Uterus (tissue), 4 donors: ENCODE measurements at places on chromosomes 11 and 22. TPM values are rescaled to one million over a fixed set of nuclear protein-coding genes. Genes with fewer than 3 reads are reported as not detected.

DNA sequence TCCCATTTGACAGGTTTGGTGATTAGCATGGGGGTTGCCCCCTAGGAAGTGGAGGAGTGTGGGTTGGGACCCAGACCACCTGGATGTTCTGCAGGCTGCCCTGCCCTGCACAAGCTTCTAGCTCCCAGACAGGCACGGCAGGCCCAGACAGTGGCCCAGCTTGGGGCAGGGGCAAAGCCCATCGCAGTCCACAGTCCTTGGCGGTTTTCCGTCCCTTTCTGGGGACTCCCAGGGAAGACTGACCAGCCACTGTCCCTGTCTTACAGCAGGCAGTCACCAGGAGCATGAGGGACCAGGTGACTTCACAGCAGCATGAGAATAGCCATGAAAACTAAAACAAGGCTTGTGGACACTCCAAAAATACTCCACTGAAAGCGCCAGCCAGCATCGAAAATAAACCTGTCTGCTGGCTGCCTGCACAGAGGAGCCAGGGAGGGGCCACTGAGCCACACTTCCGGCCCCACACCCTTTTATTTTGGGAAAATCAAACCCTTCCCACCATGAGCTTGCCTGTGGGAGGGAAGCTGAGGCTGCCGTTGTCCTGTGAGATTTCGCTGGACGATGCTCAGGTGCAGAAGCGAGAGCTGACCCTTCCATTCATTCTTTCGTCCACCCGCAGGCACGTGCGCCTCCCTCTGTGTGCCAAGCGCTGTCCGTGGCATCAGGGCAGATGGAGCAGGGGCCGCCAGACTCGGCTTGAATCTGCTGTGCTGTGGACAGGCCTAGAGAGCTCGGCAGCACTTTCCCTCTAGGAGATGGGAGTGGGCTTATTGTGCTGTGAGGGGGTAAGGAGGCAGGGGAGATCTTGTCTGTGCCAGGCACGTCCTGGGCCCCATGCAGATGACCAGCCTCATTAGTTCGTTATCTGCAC, 28.0 kb downstream of the FADD start:
- H3K4me3 ChIP-seq = no peak overlapping the region
- no peaks in the 10 kb centered on the region for H3K27me3 ChIP-seq
- DNase-seq = no peak

DNA sequence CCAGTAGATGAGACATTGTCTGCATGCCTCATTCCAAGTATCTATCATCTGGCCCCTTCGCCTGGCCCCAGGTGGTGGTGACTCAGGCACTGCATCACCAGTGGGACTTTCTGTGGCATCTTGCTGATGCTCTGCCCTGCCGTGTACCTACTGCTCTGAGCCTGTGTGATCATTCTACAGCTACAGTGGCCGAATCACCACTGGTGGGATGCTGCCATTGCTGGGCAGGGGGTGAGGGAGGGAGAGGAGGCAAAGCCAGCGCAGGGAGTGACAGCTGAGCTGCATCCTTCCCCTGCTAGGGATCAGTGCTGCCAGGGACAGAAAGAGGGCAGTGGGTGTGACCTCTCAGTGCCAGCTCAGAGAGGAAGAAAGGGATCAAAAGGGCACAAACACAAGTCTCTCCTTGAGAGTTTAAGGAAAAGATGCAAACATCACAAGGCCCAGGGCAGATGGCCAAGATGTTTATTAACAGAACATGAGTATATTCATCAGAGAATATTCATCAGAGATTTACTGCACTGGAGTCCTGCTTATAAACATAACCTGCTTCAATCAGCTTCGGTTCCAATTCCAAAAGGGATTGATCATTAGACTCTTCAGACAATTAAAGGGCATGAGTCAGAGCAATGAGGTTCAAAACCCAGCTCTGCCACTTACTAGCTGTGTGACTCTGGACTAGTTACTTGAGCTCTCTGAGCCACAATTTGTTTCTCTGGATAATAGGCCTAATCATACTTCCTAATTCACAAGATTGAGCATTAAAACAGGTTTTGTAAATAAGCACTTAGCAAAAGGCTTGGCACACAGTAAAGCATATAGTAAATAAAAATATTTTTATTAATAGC, 109.8 kb downstream of the NAT10 start:
- H3K4me1 ChIP-seq = no peaks in the 10 kb centered on the region
- no peaks in the 10 kb centered on the region for H3K36me3 ChIP-seq
- no peak for DNase-seq
- no peak overlapping the region for H3K4me3 ChIP-seq
- H3K27ac ChIP-seq = no peak overlapping the region

DNA sequence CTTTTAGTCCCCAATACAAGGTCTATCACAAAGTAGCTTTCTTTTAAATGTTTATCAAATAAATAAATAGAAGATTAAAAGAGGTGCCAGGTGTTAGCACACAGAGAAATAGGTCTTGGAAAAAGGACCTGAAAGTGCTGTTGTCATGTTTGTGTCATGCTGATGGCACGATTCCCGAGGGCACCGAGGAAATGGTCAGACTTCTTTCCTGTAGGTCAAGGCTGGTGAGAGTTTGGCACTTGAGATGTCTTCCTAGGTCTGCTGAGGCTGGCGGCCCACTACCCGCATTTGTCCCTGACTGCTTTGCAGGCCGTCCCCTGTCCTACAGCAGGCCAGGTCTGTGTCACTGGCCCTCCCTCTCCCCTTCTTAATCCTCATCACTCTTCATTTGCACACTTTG, 112.1 kb downstream of the ATXN10 start:
- no peak overlapping the region for H3K4me3 ChIP-seq
- H3K4me1 ChIP-seq = no peaks in the 10 kb centered on the region
- H3K27me3 ChIP-seq = no peaks in the 10 kb centered on the region
- no peak overlapping the region for H3K27ac ChIP-seq
- H3K36me3 ChIP-seq = no peaks in the 10 kb centered on the region

GRCh38 chr11:22076271-22076930, 116.5 kb upstream of the ANO5 start:
- no peak overlapping the region for H3K4me3 ChIP-seq
- H3K4me1 ChIP-seq = no peaks in the 10 kb centered on the region
- no peaks in the 10 kb centered on the region for H3K36me3 ChIP-seq
- no peak overlapping the region for H3K27ac ChIP-seq

DNA sequence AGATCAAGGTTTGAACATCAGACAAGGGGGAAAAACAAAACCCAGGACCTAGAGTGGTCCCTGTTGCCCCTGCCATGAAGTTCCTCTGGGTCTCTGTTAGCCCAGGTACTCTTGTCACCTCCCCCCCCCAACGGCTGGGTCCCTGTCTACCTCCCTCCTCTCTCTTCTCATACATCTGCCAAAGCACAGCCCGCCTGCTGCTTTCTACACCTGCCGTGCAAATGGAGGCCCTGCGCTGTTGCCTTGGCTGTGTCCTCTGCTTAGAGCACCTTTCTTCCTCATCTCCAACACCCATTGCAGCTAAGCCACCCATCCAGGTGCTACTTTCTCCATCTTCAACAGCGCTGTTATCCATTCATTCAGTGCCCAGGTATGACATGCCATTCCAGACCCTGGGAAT, 99.2 kb downstream of the TP53I11 start:
- no peak for DNase-seq
- no peak overlapping the region for H3K4me3 ChIP-seq
- H3K36me3 ChIP-seq = no peaks in the 10 kb centered on the region
- H3K27me3 ChIP-seq = no peaks in the 10 kb centered on the region
- H3K27ac ChIP-seq = no peak overlapping the region

DNA sequence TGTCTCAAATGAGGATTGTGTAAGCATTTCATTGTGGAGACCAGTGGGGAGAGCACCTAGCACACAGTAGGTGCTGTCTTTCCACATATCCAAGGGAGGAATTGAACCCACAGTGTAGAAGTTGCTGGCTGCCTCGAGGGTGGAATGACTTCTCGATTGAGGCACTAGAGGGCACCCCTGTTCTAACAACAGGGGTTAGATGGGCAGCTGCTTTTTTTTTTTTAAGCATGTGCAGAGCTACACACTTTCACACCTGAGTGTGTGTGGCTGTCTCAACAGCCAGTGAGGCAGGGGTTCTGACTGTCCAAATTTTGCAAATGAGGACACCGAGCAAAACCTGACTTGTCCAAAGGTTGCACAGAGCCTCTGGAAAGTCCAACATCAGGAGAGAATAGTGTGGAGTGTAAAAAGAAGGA, 118.2 kb upstream of the CRYBB3 start:
- H3K36me3 ChIP-seq = no peaks in the 10 kb centered on the region
- no peak overlapping the region for H3K27ac ChIP-seq
- H3K27me3 ChIP-seq = no peaks in the 10 kb centered on the region
- H3K4me3 ChIP-seq = no peak overlapping the region
- DNase-seq = no peak

DNA sequence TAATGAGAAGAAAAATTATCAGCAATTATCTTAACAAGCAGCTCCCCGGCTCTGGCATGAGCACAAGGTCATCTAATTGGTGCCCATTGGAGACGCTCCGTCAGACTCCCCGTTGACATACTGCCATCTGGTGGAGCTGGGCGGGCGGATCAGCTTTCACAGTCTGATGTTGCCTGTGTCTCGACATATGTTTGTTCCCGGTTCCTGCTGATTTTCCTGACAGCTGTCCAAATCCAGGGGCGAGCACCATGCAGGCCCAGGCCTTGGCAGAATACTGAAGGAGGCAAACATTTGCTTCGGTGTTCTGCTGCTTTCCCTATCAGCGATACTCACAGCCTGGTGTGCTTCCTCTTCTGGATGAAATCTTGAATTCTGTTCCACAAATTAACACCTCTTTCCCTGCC, 43.8 kb upstream of the BARX2 start:
- H3K27ac ChIP-seq = no peak overlapping the region
- peak; percentile 78 for DNase-seq
- no peak overlapping the region for H3K4me3 ChIP-seq

Gene SMC1B
- 0.35 TPM for total RNA-seq

Gene MAP6
- 15.4 TPM for total RNA-seq
